Stimulated activated CD4-positive, alpha-beta T cell treated with anti-CD3 and anti-CD28 coated beads, Interleukin-4, amount 100 ng/mL, for 24 hours (primary cell): ENCODE measurements at places on chromosomes 5 and 9.

DNA sequence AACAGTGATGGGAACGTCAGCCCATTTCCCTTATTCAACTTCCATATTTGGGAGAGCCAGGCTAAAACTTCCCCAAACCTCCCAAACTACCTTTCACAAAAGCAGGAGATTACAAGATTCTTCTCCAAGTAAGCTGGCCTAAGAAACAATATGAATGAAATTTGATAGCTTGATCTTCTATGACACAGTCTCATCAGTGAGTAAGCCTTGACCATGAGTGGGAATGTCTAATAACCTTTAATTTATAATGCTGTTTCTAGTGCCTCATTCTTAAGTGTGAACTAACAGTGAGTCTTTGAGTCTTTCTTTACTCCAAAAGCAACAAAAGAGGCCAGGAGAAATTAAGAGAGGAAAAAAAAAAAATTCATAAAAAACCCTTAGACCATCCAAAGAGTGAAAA lies 1379.9 kb downstream of the EFNA5 start:
- DNase-seq, result no peak

DNA sequence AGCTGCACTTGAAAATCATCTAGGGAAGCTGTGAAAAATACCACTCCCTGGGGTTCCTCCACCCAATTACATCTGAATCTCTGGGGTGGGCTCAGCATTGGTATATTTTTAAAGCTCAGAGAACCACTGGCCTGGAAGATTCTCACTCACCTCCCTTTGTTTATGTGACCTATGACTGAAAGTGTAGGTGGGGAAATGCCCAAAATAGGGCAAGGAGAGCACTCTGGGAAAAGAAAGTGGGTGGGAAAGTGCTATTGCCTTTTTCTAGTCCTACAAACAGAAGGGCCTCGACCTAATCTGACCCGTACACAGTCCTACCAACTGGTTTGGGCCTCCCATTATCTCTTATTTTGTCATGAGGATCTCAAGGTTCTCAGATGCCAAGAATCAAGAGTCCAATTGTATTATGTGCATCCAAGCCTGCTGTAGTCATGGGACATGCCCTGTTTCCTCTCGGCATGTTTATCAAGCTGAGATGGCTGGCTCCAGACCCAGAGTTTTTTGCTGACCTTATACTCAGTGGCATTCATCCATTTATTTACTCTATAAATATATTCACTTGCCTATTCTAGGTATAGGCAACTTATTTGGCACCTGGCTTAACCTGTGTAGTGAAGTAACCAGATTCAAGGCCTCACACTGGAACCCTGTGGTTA lies 483.7 kb downstream of the ENC1 start:
- DNase-seq, result no peak

- no peak for DNase-seq
Measured at GRCh38 chr9:88915916-88916315, 75.4 kb upstream of the S1PR3 start.

DNA sequence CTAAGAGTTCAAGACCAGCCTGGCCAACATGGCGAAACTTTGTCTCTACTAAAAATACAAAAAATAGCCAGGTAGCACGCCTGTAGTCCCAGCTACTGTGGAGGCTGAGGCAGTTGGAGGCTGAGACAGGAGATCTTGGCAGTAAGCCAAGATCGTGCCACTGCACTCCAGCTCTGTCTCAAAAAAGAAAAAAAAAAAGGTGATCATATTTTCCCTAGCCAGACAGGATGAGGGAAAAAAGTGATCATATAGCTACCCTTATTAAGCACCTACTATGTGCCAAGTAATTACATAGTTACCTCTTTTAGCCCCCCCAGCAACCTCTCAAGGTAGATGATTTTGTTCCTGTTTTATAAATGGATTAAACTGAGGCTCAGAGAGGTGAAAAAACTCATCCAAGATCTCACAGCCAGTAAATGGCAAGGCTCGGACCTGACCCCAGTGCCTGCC lies 18.1 kb upstream of the RPL26L1 start:
- DNase-seq, result no peak

DNA sequence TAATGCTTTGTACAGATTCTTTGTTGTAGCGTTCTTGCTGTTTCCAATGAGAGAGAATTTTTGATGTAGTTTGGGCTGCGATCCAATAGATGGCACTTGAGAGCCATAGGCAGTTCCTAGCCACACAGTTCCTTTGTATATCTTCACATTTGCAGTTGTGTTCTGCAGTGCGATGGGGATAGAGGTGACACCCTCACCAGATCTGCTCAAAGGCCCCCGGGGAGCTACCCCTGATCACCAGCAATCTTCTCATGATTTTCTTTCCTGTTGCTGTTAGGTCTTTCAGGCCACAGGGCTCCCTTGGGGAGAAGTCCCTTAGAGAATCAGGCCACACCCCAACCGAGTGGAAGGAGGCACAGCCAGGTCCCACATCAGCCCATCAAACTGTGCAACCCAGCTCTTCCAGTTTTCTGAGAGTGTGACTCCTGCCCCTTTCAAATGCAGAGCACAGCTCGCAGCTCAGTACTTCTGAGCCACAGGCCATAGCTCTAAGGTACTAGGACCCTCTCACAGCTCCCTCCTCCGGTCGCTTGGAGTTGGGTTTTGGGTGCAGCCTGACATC lies 353.7 kb downstream of the SLCO4C1 start:
- no peak for DNase-seq

DNA sequence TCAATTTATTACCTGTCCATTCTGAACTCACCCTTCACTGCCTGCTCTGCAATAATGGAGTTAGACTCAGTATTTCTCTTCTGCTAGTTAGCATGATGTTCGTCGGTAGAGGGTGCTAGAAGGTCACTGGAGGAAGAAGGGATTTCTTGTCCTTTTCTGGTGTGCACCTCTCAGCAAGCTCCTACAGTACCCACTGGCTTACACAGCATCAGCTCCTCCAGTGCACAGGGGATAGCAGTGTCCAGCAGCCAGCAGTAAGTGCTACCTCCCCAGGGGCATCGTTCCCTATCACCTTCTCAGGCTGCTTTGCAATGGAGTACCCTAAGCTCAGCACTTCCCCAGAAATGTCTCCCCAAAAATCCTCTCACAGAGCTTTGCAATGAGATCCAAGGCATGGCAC lies 45.9 kb upstream of the APC start:
- DNase-seq, result no peak

DNA sequence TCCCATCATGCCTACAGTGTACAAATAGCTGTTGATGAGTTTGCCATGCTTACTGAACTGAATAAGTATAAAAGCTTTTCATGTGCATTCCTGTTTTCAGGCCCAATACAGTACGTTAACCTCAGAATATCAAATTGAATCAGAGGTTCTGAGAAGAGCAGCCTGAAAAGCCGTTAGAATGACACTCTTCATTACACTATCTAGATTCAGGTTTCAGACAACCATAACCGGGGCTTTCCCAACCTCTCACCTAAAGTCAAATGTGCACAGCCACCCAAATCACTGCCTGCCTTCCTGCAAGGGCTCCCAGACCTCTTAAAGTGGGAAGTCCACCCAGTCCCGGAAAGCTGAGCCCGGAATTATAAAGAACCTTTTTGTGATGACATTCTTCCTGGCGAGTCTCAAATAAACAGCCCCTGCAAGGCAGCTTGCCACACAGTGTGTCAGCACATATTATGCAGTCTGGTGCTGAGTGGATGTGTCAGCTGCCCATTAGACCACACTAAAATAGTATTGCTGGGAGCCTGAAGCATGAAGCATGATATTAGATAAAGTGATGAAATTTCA lies 245.8 kb downstream of the TLE4 start:
- peak; percentile 4 for DNase-seq

- no peak for DNase-seq
Measured at GRCh38 chr5:157915638-157916037, 56.7 kb upstream of the CLINT1 start.

DNA sequence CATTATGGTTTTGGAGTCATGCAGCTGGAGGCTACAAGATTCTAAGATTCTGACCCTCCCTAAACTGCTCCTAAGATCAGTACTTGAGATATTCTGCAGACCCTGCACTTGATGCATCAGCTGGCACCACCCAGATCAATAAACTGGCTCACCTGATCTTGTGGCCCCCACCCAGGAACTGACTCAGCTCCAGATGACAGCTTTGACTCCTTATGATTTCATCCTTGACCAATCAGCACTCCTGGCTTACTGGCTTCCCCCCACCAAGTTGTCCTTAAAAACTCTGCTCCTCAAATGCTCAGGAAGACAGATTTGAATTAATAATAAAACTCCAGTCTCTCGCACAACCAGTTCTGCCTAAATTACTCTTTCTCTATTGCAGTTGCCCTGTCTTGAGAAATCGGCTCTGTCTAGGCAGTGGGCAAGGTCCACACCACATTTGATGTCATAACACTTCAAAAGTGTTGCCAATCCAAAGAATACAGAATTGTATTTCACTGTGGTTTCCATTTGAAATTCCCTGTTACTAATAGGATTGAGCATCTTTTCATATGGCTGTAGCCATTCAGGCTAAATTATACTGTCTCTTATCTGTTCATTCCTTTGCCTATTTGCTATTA lies 14.8 kb upstream of the SLC30A5 start:
- DNase-seq, result no peak

DNA sequence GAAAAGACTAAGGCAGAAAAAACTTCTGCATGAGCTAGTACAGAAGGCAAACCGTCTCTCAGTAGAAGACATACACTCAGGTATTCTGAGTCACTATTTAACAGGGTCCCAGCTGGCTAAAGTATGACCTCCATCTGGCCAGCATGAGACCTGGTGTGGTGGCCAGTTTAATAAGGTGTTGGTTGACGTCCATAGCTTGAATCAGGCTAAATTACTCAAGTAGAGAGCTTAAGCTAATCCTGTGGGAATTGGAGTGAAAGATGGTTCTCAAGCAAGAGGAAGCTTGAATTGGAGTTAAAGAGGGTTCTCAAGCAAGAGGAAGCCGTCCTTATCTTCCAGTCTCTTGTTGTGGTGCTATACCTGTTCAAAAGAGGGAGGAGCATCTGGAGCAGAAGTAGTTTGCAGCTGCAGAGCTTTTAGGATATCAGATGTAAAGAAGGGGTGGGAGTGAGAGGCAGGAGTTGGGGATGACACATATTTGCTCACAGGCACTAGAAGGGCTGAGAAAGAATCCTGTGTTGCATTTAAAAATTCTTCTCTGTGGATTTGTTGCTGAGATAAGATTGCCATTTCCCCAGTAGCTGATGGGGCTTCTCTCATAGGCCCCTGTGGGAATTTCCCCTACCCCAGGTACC lies 136.1 kb upstream of the RUSC2 start:
- DNase-seq, result no peak

- no peak for DNase-seq
Measured at GRCh38 chr5:140973550-140973949, 7.3 kb downstream of the PCDHAC2 start.

GRCh38 chr5:34534523-34535103 lies 121.5 kb upstream of the RAI14 start:
- DNase-seq, result no peak

- DNase-seq, result no peak
Measured at GRCh38 chr9:137569609-137570203, 9.0 kb downstream of the DPH7 start.

GRCh38 chr5:143041461-143041860 lies 271.3 kb downstream of the ARHGAP26 start:
- no peak for DNase-seq

GRCh38 chr5:23583081-23583480 lies 75.7 kb downstream of the PRDM9 start:
- no peak for DNase-seq

DNA sequence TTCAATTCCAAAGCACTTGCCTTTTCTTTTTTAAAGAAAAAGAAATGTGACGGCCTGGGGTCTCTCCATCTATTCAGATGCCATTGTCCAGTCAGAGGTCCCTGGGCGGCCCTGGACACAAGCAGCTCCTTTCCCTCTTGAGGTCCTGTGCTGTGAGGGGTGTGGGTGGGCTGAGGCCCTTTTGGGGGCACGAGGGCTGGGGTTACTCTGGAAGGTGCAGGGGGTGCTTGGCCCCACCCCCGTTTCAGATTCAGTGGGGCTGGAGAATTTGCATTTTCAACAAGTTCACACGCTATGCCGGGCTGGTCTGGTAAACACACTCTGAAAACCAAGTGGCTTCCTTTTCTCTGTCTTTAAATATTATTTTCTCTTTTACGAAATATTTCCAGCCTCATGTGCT lies 91.4 kb upstream of the PHYKPL start:
- no peak for DNase-seq

- no peak for DNase-seq
Measured at GRCh38 chr9:84212246-84212645, 128.3 kb downstream of the SLC28A3 start.
